Right hindlimb (tissue), 1 donor: ENCODE measurements at places on chromosomes 3 and 15.

GRCh38 chr3:132159145-132159544 lies 124.3 kb upstream of the CPNE4 start:
- no peak for DNase-seq

- no peak for DNase-seq
Observed at GRCh38 chr3:113743006-113743630, 2.9 kb downstream of the NAA50 start.

DNA sequence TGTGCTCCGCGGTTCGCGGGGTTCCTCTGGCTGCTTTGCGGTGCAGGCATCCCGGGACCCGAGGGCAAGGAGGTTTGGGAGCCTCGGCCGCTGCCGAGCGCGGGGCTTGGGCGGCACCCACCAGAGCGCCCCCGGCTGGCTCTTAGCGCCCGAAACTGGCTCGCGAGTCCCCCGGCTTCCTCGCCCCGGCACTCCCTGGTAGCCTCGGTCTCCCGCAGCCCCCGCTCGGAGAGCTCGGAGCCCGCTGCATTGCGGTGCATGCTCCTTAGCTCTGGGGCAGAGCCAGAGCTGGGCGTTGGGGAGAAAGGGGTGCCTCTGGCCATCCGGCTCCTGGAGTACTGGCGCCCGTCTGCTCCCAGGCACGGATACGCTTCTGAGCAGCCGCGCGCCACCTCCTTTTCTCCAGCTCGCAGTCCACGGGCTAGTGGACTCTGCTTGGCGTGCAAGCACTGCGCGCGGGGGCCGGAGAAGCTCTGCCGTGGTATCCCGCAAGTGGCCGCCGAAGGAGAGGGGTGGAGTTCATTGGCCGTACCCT lies 753 bp downstream of the EPHB1 start:
- DNase-seq = no peak

- no peak for DNase-seq
Observed at GRCh38 chr15:74540161-74540760, 759 bp upstream of the ARID3B start.

GRCh38 chr3:46883054-46883829 lies 5.7 kb downstream of the PTH1R start:
- peak; percentile 77 for DNase-seq

- DNase-seq = no peak
Observed at GRCh38 chr3:76969471-76969870, 70.4 kb upstream of the ROBO2 start.

- no peak for DNase-seq
Observed at GRCh38 chr3:152278756-152279427, 10.2 kb downstream of the MBNL1 start.

DNA sequence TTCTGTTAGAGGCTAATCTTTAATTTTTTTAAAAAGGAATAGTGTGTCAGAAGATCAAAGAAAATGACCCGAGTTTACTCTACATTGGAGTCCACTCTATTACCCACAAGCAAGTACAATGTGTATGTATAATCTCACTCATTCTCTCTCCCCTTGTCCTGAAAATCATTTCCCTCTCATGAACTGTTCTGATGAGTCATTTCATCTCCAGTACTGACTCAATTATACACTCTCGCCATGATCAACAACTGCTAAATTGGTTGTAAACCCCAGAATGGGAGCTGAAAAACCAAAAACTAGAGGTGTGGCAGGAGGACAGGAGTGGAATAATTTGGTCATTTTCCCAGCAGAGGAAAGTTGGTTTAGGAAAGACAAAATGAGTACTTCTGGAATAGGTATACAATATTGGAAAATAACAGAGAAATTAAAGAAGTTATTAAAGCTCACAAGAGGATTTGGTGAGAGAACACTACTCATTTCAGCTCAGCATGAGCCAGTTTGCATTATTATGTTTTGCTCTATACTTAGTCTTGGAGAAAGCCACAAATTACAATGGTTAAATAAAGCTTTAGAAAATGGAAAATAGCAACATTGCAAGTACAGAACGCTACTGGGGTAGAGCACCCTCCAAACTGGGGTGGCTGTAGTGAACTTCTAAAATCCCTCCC lies 144.3 kb upstream of the PFN2 start:
- DNase-seq = no peak

DNA sequence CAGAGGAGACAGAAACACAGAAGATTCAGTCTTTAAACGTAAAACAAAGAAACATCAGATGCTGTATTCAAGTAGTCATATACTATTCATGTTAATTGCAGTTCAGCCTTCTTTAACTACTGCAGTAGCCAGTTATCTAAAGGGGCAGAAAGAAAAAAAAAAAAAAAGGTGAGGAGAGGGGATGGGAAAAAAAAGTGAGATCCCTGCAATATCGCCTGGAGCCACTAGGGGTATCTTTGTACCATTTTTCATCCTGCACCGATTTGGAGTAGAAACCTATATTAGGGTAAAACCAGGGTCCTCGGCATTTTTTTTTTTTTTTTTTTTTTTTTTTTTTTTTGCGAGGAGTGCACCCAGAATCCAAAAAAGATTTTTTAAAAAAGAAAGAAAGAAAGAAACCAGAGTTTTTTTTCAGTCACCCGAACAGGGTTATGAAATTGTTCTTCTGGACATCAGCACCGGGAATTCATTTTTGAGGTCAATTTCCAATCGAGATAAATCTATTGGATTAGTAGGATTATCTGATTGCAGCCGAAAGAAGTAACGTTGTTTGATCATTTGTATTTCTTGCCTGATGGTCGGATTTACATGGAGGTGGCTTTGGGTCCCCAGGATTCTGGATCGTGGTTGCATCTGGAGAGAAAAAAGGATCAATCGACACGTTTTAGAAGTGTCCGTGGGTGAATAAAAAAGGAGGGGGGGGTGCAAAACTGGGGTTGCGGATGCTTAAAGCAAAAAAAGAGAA lies 186.7 kb downstream of the NLGN1 start:
- peak; percentile 81 for DNase-seq

DNA sequence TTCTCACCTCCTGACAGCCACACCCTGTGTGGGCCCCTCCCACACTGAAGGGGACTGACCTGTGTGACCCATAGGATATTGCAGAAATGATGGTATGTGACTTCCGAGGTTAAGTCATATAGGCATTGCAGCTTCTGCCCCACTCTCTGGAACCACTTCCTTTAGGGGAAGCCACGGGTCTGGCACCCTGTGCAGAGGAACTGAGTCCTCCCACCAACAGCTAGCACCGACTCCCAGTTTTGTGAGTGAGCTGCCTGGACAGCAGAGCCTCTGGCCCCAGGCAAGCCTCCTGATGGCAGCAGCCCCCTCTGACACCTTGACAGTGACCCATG lies 24.6 kb upstream of the SLC6A6 start:
- no peak for DNase-seq

GRCh38 chr3:63395960-63396359 lies 117.9 kb downstream of the SYNPR start:
- DNase-seq = no peak

DNA sequence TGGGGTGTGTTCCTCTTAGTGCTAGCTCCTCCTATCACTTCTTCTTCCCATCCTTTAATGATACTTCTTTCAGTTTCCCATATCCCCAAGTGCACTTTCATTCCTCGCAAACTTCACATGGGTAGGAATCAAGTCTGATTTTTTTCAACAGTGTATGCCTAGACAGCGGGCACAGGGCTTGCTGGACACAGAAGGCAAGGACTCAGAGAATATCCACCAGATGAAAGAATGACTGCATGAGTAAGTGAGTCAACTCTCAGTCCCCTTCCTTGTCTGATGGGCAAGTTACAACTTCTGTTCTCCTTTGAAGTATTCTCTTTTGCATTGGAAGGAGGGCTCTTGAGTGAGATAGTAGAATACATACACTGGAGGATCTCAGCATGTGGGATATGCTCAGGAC lies 3.1 kb upstream of the SQOR start:
- DNase-seq = no peak

DNA sequence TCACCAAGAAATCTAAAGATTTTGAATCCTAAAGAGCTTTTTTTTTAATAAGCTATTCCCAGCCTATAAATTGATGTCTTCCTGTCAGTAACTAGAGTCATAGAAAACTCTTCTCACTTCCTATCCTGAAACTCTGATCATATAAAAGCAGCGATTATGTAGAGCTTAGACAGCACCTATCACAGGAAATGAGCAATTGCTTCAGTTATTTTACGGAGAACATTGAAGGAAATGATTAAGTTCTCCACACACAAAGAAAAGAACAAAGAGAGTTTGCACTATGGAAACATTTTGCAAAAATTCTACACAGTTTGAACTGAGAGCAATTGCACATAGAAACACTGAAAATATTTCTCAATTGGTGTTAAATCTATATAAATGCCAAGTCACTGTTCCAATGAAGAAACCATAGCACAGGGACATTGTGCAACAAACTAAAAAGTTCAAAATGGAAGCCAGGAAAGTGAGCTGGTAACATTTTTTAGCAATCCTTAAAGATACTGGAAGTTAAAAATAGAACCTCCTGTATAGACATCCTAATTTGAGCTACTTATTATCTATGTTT lies 291.5 kb upstream of the ARHGEF26 start:
- DNase-seq = no peak

- DNase-seq = no peak
Observed at GRCh38 chr3:160950542-160950941, 154.6 kb downstream of the B3GALNT1 start.

GRCh38 chr3:57974796-57975388 lies 33.3 kb upstream of the FLNB start:
- no peak for DNase-seq

GRCh38 chr15:54280726-54281125 lies 302.5 kb downstream of the UNC13C start:
- DNase-seq = no peak

DNA sequence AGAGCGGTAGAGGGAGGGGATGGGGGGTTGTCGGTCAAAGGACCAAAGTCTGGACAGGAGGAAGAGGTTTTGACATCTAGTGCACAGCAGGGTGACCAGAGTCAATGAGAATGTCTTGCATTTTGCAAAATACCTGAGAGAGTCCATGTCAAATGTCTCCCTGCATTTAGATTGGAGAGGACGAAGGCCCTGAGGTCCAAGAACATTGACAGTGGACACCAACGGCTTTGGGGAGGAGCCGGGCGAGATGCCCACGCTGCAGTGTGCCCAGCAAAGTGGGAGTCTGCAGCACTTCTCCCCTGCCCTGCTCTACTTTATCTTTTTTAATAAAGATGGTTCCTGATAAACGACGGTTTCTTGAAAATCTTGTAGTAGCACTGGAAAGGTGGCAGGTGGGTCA lies 67.4 kb upstream of the TAMM41 start:
- no peak for DNase-seq

GRCh38 chr15:58285921-58286278 lies 145.9 kb upstream of the LIPC start:
- no peak for DNase-seq

- DNase-seq = no peak
Observed at GRCh38 chr3:122067214-122067550, 12.0 kb downstream of the CD86 start.

DNA sequence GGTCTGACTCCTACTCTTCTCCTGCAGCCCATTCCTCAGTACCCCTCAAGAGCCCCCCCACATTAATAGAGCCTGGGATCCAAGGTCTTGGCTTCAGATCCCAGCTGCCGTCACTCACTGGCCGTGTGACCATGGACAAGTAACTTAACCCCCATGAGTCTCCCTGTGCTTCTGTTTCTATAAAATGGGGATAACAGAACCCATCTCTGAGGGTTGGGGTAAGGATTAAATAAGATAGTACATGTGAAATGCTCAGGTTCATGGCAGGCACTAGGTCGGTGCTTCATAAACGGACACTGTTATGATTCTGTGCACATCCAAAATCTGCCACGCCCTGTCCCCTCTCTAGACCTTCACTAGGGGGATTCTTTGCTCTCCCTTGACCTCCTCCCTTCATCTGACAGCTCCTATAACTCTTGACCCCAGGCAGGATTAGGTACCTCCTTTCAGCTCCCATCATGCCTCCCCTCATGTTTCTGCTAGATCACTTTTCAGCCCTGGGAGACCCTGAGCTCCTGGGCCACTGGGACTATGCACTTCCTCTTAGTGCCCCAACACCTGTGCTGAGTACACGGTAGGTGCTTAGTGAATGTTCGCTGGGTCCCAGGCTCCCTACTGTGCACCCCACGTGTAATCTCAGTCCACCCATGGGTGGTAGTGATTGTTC lies 1.5 kb downstream of the CAND2 start:
- no peak for DNase-seq

DNA sequence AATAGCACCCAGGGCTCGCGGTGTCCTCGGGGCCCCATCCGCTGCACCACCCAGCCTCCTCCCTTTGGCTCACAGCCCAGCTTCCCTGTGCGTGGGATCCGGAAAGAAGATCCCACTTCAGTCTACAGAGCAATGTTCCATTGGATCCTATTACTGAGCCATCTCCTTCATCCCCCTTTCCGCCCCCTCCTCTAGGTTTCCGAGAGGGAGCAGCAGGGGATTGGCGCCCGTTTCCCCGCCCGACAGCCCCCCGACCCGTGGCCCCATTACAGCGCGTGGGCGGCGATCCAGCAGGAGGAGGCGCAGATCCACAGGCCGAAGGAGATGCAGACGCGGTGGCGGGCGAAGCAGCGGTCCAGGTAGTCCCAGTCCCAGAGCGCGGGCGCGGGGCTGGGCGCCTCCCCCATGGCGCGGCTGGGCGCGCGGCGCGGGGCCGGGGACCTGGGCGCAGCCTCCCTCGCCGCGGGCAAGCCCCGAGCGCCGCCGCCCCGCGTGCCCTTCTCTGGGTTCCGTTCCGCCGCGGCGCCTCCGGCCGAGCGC lies 340 bp downstream of the TMEM44 start:
- peak; percentile 73 for DNase-seq

DNA sequence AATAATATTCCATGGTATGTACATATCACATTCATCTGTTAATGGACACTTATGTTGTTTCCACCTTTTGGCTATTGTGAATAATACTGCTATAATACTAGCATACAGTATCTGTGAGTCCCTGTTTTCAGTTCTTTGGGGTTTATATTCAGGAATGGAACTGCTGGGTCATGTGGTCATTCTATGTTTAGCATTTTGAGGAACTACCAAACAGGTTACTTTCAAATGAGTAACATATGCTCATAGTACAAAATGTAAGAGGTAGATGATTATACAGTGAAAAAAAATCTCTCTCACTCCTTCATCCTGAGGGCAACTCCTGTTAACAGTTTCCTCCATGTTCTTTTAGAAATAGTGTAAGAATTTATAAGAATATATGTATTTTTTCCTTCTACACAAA lies 162.2 kb downstream of the PLD1 start:
- DNase-seq = no peak

DNA sequence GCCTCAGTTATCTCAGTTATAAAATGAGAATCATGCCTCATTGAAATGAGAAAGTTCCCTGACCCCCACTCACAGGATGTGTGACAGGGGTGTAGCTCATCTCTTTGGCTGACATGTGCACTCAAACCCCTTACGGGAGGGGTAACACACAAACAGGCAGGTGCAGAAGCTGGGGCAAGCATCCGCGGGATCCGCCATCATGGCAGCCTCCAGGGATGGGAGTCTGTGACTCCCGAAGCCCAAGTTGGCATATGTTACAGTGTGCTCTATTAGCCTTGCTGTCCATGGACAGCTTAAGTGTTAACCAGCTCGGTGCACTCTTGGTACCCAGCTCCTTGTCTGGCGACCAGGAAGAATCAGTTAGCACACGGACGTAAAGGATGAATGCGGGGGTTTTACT lies 822.7 kb upstream of the SEMA6D start:
- no peak for DNase-seq
